ENCODE measurements at places on chromosomes 11 and 22. TPM values are rescaled to one million over a fixed set of nuclear protein-coding genes. Genes with fewer than 3 reads are reported as not detected.

Gene MS4A7
- 0.76 TPM for total RNA-seq

DNA sequence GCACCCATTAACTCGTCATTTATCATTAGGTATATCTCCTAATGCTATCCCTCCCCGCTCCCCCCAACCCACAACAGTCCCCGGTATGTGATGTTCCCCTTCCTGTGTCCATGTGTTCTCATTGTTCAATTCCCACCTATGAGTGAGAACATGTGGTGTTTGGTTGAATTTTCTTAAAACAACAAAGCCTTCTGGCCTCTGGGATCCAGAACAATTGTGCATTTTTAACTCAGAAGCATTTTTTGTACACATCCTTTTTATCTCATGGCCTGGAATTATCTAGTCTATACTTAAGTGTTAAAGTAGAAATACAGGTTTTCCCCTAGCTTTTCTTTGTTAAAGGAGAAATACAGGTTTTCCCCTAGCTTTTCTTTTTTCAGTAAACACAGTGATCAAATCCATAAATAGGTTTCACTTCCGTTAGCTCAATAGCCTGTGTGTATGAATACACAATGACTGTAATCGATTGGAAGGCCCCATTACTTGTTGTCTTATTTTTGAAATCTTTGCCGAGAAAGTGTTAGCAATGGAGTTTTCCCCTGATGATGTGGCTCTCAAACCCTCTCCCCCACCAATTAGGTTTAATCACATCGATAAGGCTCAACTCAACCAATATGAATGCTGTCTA, 125.6 kb upstream of the PITPNB start:
- no peaks in the 10 kb centered on the region for H3K27me3 ChIP-seq
- H3K36me3 ChIP-seq, result no peaks in the 10 kb centered on the region
- no peak for DNase-seq
- H3K27ac ChIP-seq, result no peak overlapping the region
- H3K4me3 ChIP-seq, result no peak overlapping the region
- no peaks in the 10 kb centered on the region for H3K4me1 ChIP-seq

DNA sequence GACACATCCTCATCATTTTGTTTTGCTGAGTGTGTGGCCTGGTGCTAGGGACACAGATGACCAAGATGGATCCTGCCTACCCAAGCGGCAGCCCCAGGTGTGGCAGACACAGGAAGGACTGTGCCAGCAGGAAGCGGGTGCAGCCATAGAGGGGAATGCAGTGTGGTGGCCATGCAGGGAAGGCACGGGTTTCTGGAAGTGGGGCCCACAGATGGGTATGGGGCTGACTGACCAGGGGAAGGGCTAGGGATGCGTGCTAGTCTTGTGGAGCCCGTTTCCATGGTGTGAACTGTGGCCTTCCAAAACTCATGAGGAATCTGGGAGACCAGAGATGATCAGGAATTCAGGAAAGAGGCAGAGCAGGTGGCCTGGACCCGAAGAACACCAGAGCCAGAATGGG, 33.5 kb downstream of the YPEL1 start:
- peaks cover 5% of the 10 kb centered on the region for H3K36me3 ChIP-seq
- H3K4me3 ChIP-seq, result no peak overlapping the region
- H3K27me3 ChIP-seq, result no peaks in the 10 kb centered on the region
- no peak overlapping the region for H3K27ac ChIP-seq

DNA sequence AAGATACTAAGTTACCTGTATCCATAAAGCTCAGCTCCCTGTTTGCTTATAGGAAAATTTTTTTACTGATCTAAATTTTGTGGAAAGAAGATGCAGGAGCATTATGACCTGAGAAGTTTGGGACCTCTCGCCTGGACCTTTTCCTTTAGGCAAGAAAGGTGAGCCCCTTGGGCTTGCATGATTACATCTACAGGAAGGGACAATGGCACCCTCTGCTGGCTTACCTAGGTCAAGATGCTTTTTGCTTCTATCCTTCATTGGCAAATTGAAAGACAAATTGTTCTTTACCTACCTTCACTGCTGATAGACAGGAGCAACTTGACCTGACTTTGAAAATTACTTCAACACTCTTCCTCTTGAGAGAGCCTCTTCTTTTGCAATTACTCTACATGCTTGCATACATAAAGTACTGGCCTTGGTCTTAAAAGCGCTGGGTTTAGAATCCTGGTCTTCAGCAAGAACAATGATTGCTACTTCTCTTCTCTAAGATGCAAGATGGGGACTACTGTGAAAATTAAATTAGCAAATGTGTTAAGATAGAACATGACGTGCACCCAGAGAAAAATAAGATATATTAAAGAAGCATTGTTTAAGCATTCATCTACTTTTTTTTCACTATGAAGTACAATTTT, 147.2 kb downstream of the TRPC6 start:
- H3K27me3 ChIP-seq, result no peaks in the 10 kb centered on the region
- no peak overlapping the region for H3K27ac ChIP-seq
- no peaks in the 10 kb centered on the region for H3K36me3 ChIP-seq
- DNase-seq, result no peak
- H3K4me1 ChIP-seq, result no peaks in the 10 kb centered on the region

DNA sequence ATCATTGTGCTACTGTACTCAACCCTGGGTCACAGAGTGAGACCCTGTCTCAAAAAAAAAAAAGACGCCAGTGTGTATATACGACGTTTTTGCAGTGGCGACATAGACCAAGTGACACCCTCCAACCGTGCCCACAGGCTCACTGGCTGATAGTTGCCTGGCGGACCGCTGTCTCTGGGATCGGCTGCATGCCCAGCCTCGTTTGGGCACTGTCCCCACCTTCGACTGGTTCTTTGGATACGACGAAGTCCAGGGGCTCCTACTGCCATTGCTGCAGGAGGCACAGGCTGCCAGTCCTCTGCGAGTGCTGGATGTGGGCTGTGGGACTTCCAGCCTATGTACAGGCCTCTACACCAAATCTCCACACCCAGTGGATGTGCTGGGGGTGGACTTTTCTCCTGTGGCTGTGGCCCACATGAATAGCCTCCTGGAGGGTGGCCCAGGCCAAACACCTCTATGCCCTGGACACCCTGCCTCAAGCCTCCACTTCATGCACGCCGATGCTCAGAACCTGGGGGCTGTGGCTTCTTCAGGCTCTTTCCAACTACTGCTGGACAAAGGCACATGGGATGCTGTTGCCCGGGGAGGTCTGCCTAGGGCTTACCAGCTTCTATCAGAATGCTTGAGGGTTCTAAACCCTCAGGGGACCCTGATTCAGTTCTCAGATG, 1.3 kb downstream of the CSKMT start:
- peak overlapping the region; percentile 97 for H3K4me3 ChIP-seq
- peaks cover 15% of the 10 kb centered on the region for H3K36me3 ChIP-seq
- H3K27me3 ChIP-seq, result no peaks in the 10 kb centered on the region
- peaks cover 53% of the 10 kb centered on the region for H3K4me1 ChIP-seq
- DNase-seq, result no peak

DNA sequence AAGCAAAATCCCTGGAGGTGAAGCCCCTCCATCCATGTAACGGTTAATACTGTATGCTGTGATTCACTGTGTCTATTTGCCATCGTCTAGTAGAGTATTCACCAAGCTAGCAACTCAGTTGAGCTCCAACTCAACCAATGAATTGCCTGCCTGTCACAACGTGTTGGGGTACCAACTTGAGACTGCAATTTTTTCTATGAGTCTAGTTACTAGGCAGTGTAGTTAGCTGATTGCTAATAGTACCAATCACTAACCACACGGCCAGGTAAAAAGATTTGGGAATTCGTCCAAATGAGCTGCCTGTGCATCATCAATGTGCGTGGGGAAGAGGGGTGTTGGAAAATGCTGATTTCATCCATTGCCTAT, 1.0 kb upstream of the BTG4 start:
- H3K4me3 ChIP-seq, result no peak overlapping the region
- peaks cover 8% of the 10 kb centered on the region for H3K4me1 ChIP-seq
- no peak for DNase-seq
- H3K27me3 ChIP-seq, result peaks cover 21% of the 10 kb centered on the region
- no peaks in the 10 kb centered on the region for H3K36me3 ChIP-seq

Data from CD4-positive, alpha-beta memory T cell (primary cell).